ENCODE measurements at places on chromosomes 6 and 20. TPM values are rescaled to one million over a fixed set of nuclear protein-coding genes. Genes with fewer than 3 reads are reported as not detected.

The COL9A1 gene
- total RNA-seq = not detected

The AK9 gene
- 6.4 TPM for total RNA-seq

The GSTA2 gene
- not detected for total RNA-seq

The NOX3 gene
- not detected for total RNA-seq

The C6orf52 gene
- total RNA-seq = 4.4 TPM

The OPRM1 gene
- total RNA-seq = not detected

The HLA-DRA gene
- 18.8 TPM for total RNA-seq

The SMOC2 gene
- not detected for total RNA-seq

The GSTA3 gene
- total RNA-seq = not detected

DNA sequence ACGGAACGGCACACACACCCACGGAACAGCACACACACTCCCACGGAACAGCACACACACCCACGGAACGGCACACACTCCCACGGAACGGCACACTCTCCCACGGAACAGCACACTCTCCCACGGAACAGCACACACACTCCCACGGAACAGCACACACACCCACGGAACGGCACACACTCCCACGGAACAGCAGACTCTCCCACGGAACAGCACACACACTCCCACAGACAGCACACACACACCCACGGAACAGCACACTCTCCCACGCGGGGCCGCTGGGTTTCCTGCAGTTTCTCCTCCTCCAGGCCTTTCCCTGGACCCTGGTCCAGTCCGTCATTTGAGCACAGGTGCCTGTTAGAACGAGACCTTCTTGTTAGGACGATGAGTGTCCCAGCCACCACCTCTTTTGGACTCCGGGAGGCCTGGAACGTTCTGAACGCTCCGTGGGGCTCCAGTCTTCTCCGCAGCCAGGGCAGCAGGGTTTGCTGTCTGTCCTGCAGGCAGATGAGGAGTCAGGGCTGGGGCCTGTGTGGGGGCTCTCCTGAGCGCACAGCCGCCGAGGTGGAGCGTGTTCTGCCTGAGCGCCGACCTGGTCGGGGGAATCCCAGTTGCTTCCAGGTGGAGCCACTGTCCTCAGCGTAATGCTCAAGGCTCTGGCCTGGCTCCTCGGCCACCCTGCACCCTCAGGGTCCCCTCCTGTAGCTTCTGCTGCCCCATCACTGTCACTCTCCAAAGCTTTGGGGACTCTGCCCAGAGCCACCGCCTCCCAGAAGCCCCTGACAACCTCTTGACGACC lies 17.6 kb upstream of the TNFRSF6B start:
- peak overlapping the region; percentile 70 for H3K27ac ChIP-seq
- no peak overlapping the region for H3K4me3 ChIP-seq
- DNase-seq = no peak
- H3K4me1 ChIP-seq = no peaks in the 10 kb centered on the region
- H3K27me3 ChIP-seq = no peaks in the 10 kb centered on the region
- peaks cover 5% of the 10 kb centered on the region for H3K36me3 ChIP-seq

DNA sequence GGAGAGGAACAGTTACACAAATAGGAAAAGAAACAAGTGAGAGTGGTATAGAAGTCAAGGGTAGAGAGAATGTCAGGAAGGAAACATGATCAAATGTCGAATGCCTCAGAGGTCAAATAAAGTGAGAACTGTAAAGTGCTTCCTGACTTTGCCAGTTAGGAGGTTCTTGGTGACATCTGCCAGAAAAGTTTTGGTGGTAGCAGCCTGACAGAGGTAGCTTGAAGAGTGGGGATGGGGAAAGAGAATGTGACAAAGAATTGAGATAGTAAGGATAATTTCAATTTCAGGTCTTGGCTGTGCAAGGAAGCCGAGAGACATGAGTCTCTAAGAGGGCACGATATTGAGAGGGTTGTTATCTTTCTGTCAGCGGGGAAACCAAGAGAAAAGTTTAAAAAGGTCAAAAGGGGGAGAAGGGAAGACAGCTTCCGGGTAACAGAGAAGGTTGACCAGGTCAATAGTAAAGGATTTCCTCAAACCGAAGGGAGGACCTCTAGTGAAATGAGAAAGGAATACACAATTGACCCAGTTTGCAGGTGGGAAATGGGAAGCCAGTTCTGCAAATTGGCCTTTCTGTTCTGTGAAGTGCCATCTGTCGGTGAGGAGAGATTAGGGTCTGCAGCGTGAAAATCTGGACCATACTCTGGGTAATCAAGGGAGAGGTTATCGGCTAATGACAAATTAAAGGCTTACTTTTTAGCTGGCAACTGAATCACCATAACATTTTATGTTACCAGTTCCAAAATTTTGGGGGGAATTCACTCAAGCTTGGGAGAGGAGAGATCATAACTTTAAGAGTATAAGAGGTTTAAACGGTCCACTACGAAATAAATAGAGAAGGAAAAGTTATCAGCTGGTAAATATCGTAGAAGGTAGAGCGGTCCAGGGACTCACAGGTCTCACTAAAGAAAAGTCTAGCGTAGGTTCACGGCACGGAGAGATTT lies 973 bp upstream of the BRD2 start:
- H3K4me1 ChIP-seq = peaks cover 38% of the 10 kb centered on the region
- peak overlapping the region; percentile 86 for H3K4me3 ChIP-seq
- no peak for DNase-seq
- H3K27ac ChIP-seq = peak overlapping the region; percentile 71
- H3K36me3 ChIP-seq = peaks cover 13% of the 10 kb centered on the region

DNA sequence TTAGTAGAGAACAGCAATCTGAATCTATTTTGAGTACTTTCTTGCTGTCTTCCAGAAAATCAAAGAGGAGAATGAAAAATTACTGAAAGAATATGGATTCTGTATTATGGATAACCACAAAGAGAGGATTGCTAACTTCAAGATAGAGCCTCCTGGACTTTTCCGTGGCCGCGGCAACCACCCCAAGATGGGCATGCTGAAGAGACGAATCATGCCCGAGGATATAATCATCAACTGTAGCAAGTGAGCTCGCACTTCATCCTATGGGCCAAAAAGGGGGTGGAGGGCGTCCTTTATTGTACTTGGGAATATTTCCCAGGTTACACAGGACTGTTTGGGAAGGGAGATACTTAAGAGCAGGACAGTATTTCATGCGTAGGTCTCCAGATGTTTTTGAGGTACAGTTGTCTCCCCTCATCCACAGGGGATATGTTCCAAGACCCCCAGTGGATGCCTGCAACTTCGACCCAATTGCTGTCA lies 37.3 kb upstream of the PLCG1 start:
- no peaks in the 10 kb centered on the region for H3K4me1 ChIP-seq
- H3K27ac ChIP-seq = no peak overlapping the region
- no peaks in the 10 kb centered on the region for H3K27me3 ChIP-seq
- peaks cover 15% of the 10 kb centered on the region for H3K36me3 ChIP-seq

DNA sequence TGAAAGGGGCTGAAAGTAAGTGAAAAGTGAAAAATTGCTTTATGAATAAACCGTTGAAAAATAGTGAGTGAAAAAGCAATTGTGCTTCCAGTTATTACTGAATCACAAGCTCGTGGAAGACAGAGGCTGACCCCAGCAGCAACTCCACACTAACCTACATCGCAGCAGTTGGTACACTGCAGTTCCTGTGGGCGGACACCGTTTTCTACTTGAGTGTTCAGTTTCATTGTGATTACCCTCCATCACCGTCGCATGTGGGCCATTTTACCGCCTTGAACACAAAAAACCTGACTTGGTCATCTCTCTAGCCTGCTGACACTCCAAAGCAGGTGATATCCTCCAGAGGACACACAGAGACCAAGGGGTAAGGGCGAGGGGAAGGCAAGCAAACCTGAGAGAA lies 28.4 kb downstream of the PRDM1 start:
- peak overlapping the region; percentile 94 for H3K27ac ChIP-seq
- H3K36me3 ChIP-seq = peaks cover 1% of the 10 kb centered on the region
- peak; percentile 84 for DNase-seq
- H3K4me3 ChIP-seq = peak overlapping the region; percentile 56

DNA sequence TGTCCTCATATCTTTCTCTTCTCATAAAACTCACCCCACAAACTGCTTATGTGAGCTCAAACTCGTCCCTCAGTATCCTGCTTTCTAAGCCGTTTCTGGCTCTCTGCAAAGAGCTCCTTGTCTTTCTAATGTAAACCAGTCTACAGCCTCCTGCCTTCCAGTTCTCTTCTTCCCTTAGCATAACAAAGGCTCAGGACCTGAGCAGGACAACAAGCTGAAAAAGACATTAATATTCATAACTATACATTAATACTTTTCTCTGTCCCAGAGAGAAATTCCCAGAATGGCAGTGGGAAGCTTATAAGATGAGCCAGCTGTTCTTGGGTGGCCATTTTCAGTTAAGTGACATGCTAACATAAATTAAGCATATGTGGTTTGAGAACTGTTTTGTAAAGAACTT lies 207.0 kb upstream of the TCF21 start:
- H3K27me3 ChIP-seq = no peaks in the 10 kb centered on the region
- H3K36me3 ChIP-seq = no peaks in the 10 kb centered on the region
- H3K4me1 ChIP-seq = no peaks in the 10 kb centered on the region
- no peak overlapping the region for H3K4me3 ChIP-seq
- H3K27ac ChIP-seq = no peak overlapping the region
- DNase-seq = no peak

GRCh38 chr6:108689272-108690161 lies 128.8 kb downstream of the FOXO3 start:
- no peak for DNase-seq
- no peak overlapping the region for H3K4me3 ChIP-seq
- peaks cover 21% of the 10 kb centered on the region for H3K4me1 ChIP-seq
- H3K36me3 ChIP-seq = peaks cover 2% of the 10 kb centered on the region

- H3K27ac ChIP-seq = no peak overlapping the region
- H3K4me3 ChIP-seq = no peak overlapping the region
- DNase-seq = no peak
- H3K36me3 ChIP-seq = no peaks in the 10 kb centered on the region
- H3K4me1 ChIP-seq = no peaks in the 10 kb centered on the region
- H3K27me3 ChIP-seq = peaks cover 6% of the 10 kb centered on the region
Observed at GRCh38 chr6:148110925-148111324, 231.7 kb upstream of the SASH1 start.

GRCh38 chr20:34859367-34859766 lies 13.3 kb downstream of the GGT7 start:
- no peaks in the 10 kb centered on the region for H3K27me3 ChIP-seq
- H3K27ac ChIP-seq = no peak overlapping the region
- peaks cover 2% of the 10 kb centered on the region for H3K36me3 ChIP-seq
- DNase-seq = no peak
- H3K4me3 ChIP-seq = no peak overlapping the region

DNA sequence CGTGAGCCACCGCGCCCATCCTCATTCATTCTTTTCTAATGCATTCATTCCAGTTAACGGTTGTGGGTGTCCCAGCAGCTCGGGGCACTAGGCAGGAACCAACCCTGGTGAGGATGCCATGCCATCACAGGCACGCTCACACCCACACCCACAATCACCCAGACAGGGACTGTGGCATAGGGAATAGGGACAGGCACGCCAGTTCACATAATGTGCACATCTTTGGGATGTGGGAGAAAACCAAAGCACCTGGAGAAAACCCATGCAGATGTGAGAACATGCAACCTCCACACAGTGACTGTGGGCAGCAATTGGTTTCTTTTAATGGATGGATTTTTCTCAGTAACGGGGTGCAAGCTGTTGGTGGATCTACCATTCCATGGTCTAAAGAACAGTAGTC lies 64.3 kb downstream of the IRF4 start:
- no peak overlapping the region for H3K27ac ChIP-seq
- peaks cover 34% of the 10 kb centered on the region for H3K4me1 ChIP-seq
- peaks cover 12% of the 10 kb centered on the region for H3K36me3 ChIP-seq
- H3K4me3 ChIP-seq = no peak overlapping the region
- no peaks in the 10 kb centered on the region for H3K27me3 ChIP-seq

- H3K4me1 ChIP-seq = no peaks in the 10 kb centered on the region
- peaks cover 2% of the 10 kb centered on the region for H3K36me3 ChIP-seq
- DNase-seq = no peak
- no peak overlapping the region for H3K4me3 ChIP-seq
- no peak overlapping the region for H3K27ac ChIP-seq
- H3K27me3 ChIP-seq = peaks cover 37% of the 10 kb centered on the region
Observed at GRCh38 chr6:38957426-38957825, 91.2 kb upstream of the GLP1R start.

- H3K4me3 ChIP-seq = no peak overlapping the region
- no peak for DNase-seq
- H3K27me3 ChIP-seq = no peaks in the 10 kb centered on the region
- H3K27ac ChIP-seq = no peak overlapping the region
- no peaks in the 10 kb centered on the region for H3K36me3 ChIP-seq
Observed at GRCh38 chr6:38152620-38153019, 333.1 kb downstream of the ZFAND3 start.

GRCh38 chr6:98759459-98759858 lies 74.9 kb upstream of the POU3F2 start:
- H3K36me3 ChIP-seq = no peaks in the 10 kb centered on the region
- peaks cover 6% of the 10 kb centered on the region for H3K4me1 ChIP-seq
- no peak overlapping the region for H3K27ac ChIP-seq
- no peak overlapping the region for H3K4me3 ChIP-seq

- no peak overlapping the region for H3K4me3 ChIP-seq
- H3K36me3 ChIP-seq = no peaks in the 10 kb centered on the region
- H3K4me1 ChIP-seq = no peaks in the 10 kb centered on the region
- no peak overlapping the region for H3K27ac ChIP-seq
- DNase-seq = no peak
Observed at GRCh38 chr20:13296070-13296469, 75.0 kb downstream of the ISM1 start.

- no peak overlapping the region for H3K4me3 ChIP-seq
- DNase-seq = no peak
- H3K27me3 ChIP-seq = peaks cover 27% of the 10 kb centered on the region
Observed at GRCh38 chr6:33093855-33094254, 18.1 kb downstream of the HLA-DPB1 start.

DNA sequence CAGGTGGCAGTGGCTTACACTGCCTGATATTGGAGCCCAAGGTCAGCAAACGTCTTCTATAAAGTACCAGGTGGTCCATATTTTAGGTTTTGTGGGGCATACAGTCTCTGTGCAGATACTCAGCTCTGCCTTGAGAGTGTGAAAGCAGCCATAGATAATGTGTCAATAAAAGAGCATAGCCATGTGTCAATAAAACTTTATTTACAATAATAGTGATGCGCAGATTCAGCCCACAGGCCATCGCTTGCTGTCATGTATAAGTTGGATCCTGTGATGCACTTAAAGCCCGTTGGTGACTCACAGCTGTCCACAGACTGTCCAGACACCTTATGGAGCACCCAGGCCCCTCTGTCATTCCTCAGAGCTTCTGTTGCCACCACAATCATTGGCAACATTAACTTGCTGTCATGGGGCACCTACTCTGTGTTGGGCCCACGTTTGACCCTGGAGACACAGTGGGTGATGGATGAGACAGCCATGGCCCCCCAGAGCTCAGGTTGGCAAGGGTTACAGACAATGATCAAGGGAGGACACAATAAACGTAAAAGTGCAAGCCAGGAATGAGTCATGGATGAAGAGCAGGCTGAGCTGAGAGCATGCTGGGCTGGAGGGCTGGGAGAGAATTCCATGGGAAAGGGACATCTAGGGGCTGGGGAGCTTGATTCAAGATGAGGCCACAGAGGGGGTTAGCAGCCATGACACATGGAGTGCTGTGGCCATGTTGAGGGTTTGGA lies 173.6 kb downstream of the TAF4 start:
- no peaks in the 10 kb centered on the region for H3K36me3 ChIP-seq
- no peaks in the 10 kb centered on the region for H3K4me1 ChIP-seq
- DNase-seq = no peak
- H3K4me3 ChIP-seq = no peak overlapping the region

- H3K27me3 ChIP-seq = no peaks in the 10 kb centered on the region
- no peaks in the 10 kb centered on the region for H3K36me3 ChIP-seq
- DNase-seq = no peak
- H3K27ac ChIP-seq = no peak overlapping the region
- H3K4me3 ChIP-seq = no peak overlapping the region
- H3K4me1 ChIP-seq = no peaks in the 10 kb centered on the region
Observed at GRCh38 chr20:44701118-44701857, 13.9 kb upstream of the CCN5 start.

- H3K4me3 ChIP-seq = no peak overlapping the region
- DNase-seq = no peak
- H3K27ac ChIP-seq = no peak overlapping the region
- H3K27me3 ChIP-seq = no peaks in the 10 kb centered on the region
- no peaks in the 10 kb centered on the region for H3K4me1 ChIP-seq
Observed at GRCh38 chr6:116286773-116287358, 7.1 kb upstream of the TSPYL1 start.

Data from activated T-cell treated with anti-CD3 and anti-CD28 coated beads, Interleukin-2, amount 50 U/mL, for 72 hours (primary cell).